ENCODE measurements at places on chromosomes 6 and 20.

- DNase-seq: no peak
Measured at GRCh38 chr20:10282979-10283456, 64.4 kb downstream of the SNAP25 start.

DNA sequence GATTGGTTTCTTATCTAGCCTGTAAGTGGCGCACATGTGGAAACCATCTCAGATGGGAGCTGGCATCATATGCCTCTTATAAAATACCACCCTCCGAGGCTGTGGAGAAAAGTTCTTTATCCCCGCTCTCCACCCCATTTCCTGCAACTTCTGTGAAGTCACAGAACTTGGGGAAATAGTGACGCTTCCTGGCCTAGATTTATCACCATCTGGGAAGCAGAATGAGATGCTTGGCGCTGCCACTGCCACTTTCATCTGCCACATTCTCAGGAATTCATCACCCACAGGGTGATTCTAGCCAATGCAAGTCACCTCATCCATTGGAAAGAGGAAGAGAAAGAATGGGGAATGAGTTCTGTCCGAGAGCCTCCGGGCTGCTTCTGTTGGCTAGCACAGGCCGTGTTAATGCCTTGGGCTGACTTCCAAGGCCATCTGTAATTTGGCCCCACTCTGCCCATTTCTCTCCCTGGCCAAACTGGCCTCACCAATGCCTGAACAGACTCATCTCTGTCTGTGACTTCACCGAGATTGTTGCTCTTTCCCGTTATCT lies 148.8 kb upstream of the SOX4 start:
- no peak for DNase-seq

DNA sequence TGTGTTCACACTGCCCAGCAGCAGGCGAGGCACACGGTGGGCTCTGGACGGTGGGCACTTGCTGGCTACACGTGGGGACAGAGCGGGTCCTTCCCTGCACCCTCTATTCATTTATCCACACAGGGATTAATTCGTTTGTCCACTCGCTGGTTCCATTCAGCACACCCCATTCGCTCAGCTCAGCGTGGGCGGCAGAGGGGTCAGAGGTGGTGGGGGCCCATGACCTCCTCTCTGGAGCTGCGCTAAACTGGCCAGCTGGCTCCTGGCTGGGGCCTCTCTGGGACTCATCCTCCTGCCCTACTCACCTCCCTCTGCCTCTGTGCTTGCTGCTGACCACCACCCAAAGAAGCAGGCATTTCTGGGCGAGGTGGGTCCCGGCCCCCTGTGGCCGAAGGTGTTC lies 21.4 kb upstream of the RBBP8NL start:
- no peak for DNase-seq

GRCh38 chr6:133916650-133917151 lies 27.8 kb downstream of the TCF21 start:
- peak; percentile 47 for DNase-seq
